ENCODE measurements at places on chromosomes 1 and 21.

GRCh38 chr1:43789604-43790550 is 82.5 kb downstream of the ST3GAL3 start:
- no peak for DNase-seq

GRCh38 chr21:43797415-43797814 is 8.0 kb downstream of the RRP1 start:
- no peak for DNase-seq

DNA sequence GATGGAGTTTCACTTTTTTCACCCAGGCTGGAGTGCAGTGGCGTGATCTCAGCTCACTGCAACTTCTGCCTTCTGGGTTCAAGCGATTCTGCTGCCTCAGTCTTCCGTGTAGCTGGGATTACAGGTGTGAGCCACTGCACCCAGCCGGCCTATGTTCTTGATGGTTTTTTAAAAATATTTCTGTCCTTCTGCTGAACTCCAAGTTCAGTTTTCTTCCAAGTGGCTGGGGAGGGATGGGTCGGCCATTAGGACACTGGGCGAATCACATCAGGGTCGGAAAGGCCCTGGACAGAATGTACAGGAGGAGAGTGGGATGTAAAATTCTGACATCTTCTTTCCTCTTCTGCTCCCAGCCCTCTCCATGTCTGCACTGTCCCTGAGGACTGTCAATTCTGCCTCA is 289.6 kb downstream of the PTPRU start:
- DNase-seq: no peak

- DNase-seq: no peak
Observed at GRCh38 chr21:44368711-44369446, 15.5 kb downstream of the TRPM2 start.

- no peak for DNase-seq
Observed at GRCh38 chr1:75542818-75543570, 67.9 kb downstream of the SLC44A5 start.

Measured in NCI-H2081 treated with DMSO at 0.1 percent for 48 hours (cell line).